ENCODE measurements at places on chromosomes 7 and 10.

- DNase-seq, result no peak
Measured at GRCh38 chr7:29435167-29435566, 128.5 kb upstream of the PRR15 start.

DNA sequence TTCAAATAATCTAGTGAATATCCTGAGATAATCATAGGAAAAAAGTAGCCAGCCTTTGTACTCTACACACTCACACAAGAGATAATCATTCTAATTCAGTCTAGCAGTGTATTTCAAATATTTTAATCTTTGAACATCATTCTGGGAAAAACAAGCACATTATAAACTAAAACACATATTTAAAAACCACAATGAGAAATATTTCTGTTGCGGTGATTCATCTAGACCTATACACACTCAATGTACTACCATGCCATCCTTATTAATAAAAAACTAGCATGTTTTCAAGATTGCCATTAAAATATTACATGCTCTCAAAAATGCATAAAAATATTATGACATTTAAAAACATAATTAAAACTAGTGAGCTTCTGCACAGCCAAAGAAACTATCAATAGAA is 11.8 kb downstream of the COG5 start:
- no peak for DNase-seq

- no peak for DNase-seq
Measured at GRCh38 chr7:116929021-116929420, 24.3 kb upstream of the ST7 start.

DNA sequence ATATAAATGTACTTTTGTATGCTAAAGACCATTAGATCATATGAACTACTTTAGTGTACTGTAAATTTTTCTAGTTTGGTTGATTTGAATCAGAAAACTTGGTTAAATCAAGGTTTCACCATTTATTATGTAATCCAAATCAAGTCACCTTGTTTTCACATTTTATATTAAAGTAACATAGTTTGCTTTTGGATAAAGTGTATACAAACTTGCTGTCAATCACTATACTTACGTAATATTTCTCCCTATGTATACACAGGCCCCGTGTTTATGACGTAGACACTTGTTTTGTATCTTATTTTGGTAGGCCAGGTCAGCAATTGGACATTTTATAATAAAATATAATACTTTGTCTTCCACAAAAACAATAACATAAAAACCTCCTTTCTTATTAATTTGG is 32.2 kb downstream of the NAMPT start:
- DNase-seq, result no peak

- DNase-seq, result no peak
Measured at GRCh38 chr7:74129887-74130286, 44.3 kb upstream of the EIF4H start.

DNA sequence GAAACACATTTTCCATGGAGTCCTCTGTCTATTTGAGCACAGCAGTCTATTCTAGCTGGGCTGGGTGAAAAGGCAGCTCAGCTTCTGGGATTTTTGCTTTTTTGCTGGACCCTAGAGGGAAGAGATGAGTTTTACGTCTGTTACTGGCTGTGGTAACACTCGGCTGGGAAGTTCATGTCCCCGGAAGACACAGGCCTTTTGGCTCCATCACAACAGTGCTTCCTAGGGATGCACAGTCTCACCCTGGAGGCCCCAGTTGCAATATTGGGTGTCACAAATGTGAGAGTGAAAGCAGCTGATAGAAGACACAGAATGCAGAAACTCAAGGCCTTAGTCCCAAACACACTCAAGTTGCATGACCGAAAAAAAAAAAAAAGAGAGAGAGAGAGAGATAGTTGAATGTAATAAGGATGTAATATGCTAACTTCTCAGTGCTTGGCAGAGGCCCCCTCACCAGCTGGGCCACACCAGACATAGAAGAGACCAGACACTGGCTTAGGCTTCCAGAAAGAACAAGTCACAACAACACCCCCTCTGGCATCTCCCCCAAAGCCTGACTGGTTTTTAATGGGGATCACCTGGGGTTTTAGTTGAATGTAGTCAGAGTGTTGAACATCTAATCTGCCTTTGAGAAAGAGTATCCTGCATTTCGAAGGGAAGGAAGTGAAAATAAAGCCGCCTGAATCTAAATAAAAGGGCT is 545.4 kb upstream of the FZD8 start:
- no peak for DNase-seq

- DNase-seq, result no peak
Measured at GRCh38 chr7:123285076-123285700, 85.4 kb upstream of the SLC13A1 start.

DNA sequence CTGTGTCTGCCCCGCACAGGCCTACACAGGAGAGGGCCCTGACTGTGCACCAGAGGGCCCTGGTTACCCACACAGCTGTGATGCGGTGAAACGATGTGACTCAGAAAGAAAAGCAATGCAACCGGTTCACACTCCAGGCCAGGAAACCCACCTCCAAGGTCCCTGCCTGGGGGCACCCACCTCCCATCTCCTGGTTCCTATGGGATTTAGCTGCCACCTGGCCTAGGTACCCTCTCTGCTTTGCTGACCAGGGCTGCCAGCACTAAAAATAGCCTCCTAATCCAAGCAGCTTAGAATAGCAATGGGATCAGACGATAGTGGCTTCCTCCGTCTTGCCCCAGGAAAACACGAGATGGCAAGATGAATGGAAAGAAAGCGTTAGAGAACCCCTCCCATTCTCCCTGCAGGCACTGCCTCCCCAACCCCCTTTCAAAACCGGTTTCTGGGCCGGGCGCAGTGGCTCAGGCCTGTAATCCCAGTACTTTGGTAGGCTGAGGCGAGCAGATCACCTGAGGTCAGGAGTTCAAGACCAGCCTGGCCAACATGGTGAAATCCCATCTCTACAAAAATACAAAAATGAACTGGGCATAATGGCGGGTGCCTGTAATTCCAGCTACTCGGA is 12.4 kb downstream of the RBP3 start:
- DNase-seq, result no peak

DNA sequence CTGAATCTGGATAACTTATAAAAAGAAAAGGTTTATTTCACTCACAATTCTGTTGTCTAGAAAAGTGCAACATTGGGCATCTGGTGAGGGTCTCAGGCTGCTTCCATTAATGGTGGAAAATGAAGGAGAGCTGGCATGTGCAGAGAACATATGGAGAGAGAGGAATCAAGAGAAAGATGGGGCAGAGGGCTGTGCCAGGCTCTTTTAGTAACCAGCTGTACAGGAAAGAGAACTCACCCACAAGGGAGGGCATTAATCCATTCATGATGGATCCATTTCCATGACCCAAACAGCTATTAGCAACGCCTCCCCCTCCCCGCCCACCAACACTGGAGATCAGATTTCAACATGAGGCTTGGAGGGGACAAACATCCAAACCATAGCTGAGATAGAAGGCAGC is 61.7 kb upstream of the LYZL1 start:
- DNase-seq, result no peak

- DNase-seq, result no peak
Measured at GRCh38 chr7:112654322-112655216, 135.6 kb downstream of the TMEM168 start.

DNA sequence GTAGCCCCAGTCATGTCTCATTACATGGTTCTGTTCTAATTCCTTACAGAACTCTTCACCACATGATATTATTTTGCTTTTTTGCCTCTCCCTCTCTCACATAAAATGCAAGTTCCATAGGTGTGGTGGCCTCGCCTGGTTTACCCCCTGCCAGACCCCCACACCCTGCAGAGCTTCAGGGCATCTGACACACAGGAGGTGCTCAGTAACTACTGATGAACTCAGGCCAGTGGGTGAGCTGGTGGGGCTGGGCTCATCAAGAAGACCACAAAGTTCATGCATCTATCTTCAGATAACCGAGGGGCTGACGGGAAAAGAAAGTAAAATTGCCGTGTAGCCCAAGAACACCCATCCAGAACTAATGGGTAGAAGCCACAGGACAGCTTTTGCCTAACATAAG is 253.1 kb downstream of the GRID1 start:
- no peak for DNase-seq

DNA sequence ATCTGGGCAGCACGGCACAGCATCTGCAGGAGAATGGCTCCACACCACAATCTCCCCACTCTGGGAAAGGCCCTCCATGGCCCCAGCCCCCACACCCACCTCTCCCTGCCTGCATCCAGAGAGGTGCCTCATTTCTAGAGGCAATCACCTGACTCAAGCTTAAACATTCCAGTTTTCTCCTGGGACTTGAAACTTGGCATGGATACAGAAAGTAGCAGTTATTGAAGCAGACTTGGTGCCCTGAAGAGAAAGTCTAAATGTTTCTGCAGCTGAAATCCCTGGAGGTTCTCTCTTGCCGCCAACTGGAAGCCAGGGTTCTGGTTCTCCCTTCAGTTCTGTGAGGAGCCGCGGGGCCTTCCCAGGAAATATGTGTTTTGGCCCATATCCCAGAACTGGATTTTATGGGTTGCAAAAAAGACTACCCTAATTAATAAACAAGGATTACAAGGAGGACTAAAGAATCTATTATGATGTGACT is 122.8 kb downstream of the SKIDA1 start:
- no peak for DNase-seq

Measured in neural progenitor cell (in vitro differentiated cells).